ENCODE measurements at places on chromosomes 5 and 9. TPM values are rescaled to one million over a fixed set of nuclear protein-coding genes. Genes with fewer than 3 reads are reported as not detected.

The ADAMTS2 gene
- total RNA-seq: 39.5 TPM

The ROR2 gene
- total RNA-seq: 6.3 TPM

DNA sequence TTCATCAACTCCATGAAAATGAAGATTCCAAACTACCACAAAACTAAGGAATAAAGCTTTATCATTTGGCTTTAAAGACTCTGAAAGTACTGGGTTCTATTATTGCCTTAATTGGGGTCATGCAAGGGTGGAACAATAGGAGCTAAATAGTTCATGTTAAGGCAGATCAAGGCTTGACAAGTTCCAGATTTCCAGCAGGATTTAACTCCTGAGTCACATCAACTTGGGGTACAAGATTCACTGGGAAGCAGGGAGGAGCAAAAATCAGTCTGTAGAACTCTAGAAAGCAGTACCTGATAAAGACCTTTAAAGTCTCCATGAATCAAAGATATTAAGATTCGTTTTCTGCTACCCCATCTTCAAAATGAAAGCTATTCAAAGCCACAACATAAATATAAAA, 41.9 kb upstream of the GLRX start:
- no peak for DNase-seq

GRCh38 chr5:12022444-12022843, 118.2 kb upstream of the CTNND2 start:
- DNase-seq: no peak

The PTGES gene
- 11.3 TPM for total RNA-seq

The CERCAM gene
- 18.5 TPM for total RNA-seq

DNA sequence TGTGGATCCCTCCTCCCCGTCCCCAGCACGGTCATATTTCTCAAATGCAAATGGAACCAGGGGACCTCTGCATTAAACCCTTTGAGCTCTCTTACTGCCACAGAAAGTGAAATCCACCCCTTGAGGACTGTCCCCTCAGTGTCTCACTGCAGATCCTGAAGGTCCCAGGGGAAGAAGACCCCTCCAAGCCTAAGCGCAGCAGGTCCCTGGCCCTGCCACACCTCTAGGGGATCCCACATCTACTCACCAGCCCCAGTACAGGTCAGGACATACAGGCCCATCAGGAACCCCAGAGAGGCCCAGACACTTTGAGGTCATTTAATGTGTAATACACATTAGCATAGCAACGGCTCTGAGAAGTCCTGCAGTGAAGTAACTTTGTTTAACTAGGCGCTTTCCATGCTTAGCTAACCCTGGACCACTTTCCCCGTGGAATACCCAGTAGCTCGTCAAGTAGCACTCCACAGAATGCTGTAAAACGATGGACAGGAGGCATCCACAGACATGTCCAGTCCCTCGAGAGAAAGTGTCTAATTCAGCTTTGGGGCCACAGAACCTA, 54.7 kb upstream of the ALDH1B1 start:
- no peak for DNase-seq

DNA sequence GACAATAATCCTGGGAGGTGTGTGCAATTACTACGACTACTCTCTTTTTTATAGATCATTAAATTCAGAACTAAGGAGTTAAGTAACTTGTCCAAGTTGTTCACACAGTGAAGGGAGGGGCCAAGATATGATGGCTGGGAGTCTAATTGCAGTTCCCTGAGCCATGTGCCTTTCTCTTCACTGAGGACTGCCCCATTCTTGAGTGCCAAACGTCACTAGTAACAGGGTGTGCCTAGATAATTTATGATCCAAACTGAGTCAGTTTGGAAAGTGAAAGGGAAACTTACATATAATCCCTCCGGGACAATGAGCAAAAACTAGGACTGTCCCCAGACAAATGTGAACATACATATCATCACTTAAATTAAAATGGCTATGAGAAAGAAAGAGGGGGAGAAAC, 20.2 kb downstream of the IL7R start:
- no peak for DNase-seq

The SLC28A3 gene
- total RNA-seq: 4.8 TPM

The SPINK1 gene
- not detected for total RNA-seq

The GBGT1 gene
- 27.9 TPM for total RNA-seq

The SEMA6A gene
- 70.3 TPM for total RNA-seq

The AGXT2 gene
- not detected for total RNA-seq

- no peak for DNase-seq
Observed at GRCh38 chr9:128323212-128323730, 632 bp downstream of the COQ4 start.

The CCDC183 gene
- total RNA-seq: 2.2 TPM

DNA sequence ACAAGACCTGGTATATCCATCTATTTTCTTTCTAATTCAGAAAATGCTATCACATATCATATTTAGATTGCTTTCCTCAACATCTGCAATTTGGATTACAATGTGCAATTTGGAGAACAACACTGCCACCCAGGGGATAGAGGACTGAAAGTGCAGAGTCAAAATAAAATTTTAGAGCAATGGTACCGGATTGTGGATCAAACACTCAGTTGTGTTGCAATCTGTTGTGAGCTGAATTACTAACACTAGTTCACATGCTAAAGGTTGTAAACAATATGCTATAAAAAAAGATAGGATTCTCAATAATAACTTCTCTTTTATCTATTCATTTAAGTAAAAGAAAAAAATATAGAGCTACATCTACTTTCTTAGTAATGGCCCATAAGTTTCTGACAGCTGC, 11.9 kb upstream of the SRFBP1 start:
- no peak for DNase-seq

GRCh38 chr9:86434039-86434726, 80.0 kb upstream of the TUT7 start:
- peak; percentile 59 for DNase-seq

The PLAC8L1 gene
- not detected for total RNA-seq

- no peak for DNase-seq
Observed at GRCh38 chr5:75168026-75168735, 68.5 kb downstream of the ANKRD31 start.

DNA sequence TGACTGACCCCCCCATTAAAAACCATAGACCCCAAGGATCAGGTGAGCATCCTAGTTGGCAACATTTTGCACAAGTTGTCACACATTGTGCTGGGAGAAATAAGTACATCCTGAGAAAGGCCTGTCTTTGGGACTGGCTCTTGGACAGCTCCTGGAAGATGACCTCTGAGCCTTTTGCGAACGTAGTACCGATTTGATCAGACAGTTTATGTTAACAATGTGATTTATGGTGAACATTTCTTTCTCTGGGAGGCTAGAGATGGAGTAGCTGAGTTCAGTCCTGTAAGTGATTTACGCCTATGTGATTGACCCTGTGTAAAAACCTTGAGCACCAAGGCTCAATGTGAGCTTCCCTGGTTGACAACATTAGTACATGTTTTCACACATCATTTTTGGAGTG, 41.7 kb downstream of the LOX start:
- no peak for DNase-seq

DNA sequence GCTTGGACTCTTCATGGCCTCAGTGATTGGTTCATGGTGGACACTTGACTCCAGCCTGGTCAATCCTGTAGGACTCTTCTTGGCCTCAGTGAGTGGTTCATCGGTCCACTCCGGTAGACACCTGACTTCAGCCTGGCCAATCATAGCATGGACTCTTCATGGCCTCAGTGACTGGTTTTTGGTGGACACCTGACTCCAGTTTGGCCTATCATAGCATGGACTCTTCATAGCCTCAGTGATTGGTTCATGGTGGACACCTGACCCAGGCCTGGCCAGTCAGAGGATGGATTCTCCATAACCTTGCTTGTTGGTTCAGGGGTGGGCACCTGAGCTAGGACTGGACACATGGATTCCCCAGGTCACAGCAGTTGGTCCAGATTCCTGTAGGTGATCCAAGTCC, 106.0 kb upstream of the ERCC6L2 start:
- no peak for DNase-seq

The LIFR gene
- total RNA-seq: 134 TPM

- no peak for DNase-seq
Observed at GRCh38 chr9:106307670-106308069, 555.3 kb upstream of the ZNF462 start.

The PRLR gene
- total RNA-seq: 2.4 TPM

DNA sequence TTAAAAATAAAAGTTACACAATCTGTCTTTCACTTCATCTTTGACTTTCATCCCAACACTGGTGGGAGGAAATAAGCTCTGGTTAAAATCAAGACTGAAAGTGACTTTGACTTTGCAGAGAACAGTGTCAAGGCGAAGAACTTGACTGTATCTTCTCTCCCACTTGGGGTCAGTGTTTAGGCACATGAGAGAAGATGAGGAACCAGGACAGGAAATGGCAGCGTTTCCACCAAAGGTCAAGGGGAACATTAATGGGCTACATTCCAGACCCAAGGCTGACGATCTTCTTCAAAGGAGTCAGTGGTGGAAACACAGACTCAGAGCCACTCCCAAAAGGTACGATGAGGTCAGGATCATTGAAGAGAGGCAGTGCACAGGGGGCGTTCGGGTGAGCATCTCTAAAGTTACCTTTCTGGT, 409.5 kb downstream of the ARHGEF28 start:
- no peak for DNase-seq

DNA sequence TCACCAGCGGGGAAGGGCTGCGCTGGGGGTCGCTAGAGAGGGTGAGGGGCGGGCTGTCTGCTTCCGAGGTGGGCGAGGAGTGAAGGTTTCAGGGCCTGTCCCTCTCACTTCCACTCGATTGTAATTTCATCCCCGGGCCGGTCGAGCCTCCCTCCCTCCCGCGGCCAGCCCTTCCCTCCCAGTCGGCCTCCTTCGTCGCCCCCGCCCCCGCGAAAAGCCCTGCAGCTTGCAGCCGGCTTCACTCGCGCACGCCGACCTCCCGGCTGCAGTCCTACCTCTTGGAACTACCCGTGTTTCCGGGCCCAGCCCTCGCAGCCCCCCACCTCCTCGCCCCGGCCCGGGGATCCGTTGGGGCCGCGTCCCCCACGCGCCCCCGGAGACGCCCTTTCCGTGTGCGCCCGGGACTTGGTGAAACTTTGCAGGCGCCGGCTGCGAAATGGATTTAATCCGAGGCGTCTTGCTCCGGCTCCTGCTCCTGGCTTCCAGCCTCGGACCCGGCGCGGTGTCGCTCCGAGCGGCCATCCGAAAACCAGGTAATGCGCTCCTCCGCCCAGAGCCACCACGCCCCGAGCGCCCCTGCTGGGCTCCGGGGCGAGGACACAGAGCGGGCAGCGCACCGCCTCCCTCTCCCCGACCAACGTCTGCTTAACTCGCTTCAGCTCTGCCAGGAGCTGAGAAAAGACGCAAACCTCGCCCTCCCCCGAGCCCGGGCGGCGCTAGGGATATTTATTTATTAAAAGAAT, at the start of gene EGFLAM:
TSS of gene EGFLAM (plus strand) at position 241 of the 743 bp plus-strand sequence. CDS start at position 437, 196 bp downstream.
- no peak for DNase-seq

DNA sequence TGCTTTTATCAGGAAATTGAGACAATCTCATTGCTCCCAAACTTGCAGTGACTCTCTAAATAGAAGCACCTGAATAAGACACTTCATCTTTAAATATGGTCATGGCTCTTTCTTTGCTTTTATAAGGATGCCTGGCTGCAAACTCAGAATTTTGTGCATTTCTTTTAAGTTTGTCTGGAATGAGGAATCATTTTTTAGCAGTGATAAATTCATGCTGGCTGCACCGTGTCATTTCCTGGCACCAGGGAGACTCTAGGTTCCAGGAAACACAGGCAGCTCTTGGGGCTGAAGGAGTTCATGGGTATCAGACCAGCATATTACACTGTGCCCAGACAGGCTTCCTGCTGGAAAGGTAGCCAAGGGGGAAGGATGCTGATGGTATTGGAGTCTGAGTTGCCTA, 109.9 kb downstream of the NUDT12 start:
- no peak for DNase-seq

The C9 gene
- 0.12 TPM for total RNA-seq

GRCh38 chr9:29969408-29969807, 2396.1 kb upstream of the C9orf72 start:
- DNase-seq: no peak

GRCh38 chr9:92097997-92098482, 17.2 kb downstream of the SPTLC1 start:
- peak; percentile 74 for DNase-seq

The NMUR2 gene
- total RNA-seq: not detected

- no peak for DNase-seq
Observed at GRCh38 chr5:180012316-180012715, 59.2 kb downstream of the RNF130 start.

GRCh38 chr5:66368811-66369210, 224.7 kb downstream of the SREK1 start:
- no peak for DNase-seq

DNA sequence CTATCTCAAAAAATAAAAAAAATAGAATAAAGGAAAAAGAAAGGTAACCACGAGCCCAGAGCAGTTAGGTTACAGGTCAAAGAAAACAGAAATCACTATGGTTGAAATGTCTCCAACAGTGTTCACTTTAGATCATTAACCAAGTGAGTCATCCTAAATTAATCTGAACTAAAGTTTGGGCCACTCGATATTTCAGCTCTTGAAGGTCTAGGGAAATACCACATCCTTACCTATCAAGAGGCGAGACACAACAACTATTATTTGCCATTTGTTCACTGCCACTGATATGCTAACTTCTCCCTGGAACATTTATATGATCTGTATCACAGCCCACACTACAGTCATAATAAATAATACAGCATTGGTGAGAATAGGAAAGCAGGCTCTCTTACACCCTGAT, 111.3 kb upstream of the NR5A1 start:
- no peak for DNase-seq

DNA sequence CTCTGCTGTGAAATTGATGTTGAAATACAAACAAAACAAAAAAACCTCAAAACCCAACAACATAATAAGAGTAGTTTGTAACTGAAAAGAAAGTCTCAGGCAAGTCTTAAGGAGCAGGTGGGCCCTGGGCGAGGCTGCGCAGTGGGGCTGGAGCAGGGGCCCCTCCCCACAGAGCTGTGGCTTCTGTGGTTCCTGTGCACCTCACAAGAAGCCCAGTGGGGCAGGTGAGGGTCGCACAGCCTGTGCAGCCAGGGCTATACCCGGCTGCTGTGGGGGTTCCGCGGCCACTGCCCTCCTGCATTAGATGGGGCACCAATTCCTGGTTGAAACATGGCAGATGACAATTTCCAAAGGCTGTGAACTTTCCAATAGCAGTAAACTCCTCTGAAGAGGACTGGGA, 75.3 kb downstream of the TRIO start:
- DNase-seq: no peak

Data from omental fat pad (tissue), 4 donors.